Right forelimb (tissue), 1 donor: ENCODE measurements at places on chromosomes 13 and 19.
A peak's percentile ranks its signal among the peaks of the same experiment; 100 is the strongest.

DNA sequence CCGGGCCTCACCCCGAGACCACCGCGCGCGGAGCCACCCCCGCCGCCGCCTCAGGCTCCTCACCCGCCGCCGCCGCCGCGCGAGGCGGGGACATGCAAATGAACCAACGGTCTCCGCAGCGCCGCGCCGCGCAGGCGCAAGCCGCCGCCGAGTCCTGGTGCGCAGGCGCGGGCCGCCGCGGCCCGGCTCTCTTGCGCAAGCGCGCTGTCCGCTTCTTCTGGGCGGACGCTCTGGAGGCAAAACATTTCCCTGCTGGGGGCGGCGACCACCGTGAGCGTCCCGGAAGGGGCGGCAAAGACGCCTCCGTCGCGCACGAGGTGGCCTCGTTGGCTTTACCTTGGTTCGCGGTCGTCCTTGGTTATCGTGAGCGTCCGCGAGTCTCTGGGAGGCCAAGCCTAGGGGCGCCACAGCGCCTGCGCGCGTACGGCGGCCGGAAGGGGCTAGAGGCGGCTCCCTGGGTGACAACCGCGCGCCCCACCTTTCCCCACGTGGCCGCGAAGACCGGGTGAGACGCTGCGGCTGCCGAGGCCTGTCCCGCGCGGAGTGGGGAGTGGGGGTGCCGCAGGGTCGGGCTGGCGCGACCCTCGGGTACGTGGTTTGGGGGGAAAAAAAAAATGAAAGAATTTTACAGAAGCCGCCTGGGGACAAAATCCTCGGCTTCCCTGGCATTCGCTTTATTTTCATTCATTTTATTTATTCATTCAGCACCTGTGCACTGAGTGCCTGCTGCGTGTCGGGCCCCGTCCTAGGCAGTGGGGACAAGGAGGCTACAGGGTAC, at the start of the genes ARMC6 and SUGP2:
TSS of gene ARMC6 (plus strand) at position 178 of the 778 bp plus-strand sequence. CDS start 607 bp downstream, outside the sequence.
TSS of gene SUGP2 (minus strand) at position 92 of the 778 bp plus-strand sequence. CDS start 2,446 bp downstream, outside the sequence.
- peak; percentile 95 for DNase-seq

GRCh38 chr13:58946274-58946673, 1217.5 kb downstream of the DIAPH3 start:
- no peak for DNase-seq

DNA sequence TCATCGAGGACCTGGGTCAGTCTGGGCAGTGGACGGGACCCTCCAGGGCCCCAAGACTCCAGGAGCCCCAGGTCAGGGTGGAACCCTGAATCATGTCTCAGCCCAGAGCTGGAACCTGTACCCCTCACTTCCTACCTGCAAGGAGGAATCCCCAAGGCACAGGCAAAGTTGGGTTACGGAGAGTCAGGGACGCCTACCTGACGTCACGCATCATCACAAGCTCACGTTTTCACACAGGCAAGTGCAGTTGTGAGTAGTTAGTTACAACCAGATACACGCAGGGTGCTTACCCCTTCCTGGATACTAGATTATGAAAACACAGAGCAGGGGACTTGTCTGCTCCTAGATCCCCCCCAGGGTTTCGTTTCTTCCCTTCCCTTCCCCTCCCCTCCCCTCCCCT, 1.9 kb downstream of the RETN start:
- DNase-seq, result no peak

- DNase-seq, result no peak
These were observed 19.7 kb downstream of the ARHGEF18 start for GRCh38 chr19:7368456-7368855.

- no peak for DNase-seq
These were observed 996.0 kb downstream of the PCDH9 start for GRCh38 chr13:66234159-66234558.

DNA sequence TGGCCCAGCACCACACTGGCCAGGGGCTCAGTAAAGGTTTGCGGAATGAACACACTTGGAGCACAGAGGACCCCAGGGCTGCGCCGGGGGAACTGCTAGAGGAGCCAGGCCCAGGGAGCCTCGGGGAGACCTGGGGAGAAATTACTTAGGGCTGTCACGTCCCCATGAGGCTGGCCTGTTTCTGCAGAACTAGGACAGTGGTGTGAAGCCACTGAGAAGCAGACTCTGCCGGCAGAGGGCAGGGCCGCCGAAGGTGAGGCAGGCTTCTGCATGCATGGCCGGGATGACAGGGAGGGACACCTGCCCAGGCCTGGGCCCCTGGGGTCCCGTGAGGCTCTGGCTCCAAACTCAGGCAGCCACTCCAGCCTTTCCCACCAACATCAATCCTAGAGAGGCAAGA, 26.4 kb downstream of the ELAVL1 start:
- DNase-seq, result no peak

DNA sequence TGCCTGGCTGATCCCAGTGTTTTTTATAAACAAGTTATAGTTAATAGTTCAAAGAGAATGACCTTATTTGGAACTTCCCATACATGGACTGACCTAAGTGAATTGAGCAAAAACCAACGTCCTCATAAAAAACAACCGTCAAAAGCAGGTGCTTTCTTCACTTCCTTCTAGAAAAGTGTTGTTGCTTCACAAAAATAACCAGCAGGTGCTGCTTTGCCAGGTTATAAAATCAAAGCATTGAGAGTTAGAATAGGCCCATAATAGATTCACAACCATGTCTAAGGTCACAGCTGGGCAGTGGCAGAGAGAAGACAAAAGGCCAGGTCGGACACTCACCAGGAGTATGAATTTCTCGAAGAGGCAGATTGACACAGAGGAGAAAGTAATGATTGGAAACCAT, 9.5 kb downstream of the RUBCNL start:
- no peak for DNase-seq

- no peak for DNase-seq
These were observed 410.2 kb downstream of the TBC1D4 start for GRCh38 chr13:75071796-75072195.

GRCh38 chr19:37695144-37695899, 24.2 kb downstream of the ZNF607 start:
- DNase-seq, result no peak

GRCh38 chr13:45422731-45423292, 4.6 kb upstream of the SLC25A30 start:
- DNase-seq, result peak; percentile 46

- no peak for DNase-seq
These were observed 169.1 kb downstream of the KCTD12 start for GRCh38 chr13:76717092-76717491.

GRCh38 chr13:101799196-101799595, 346.7 kb downstream of the ITGBL1 start:
- DNase-seq, result no peak

GRCh38 chr13:82323101-82323500, 1559.2 kb downstream of the SLITRK1 start:
- DNase-seq, result no peak

- no peak for DNase-seq
These were observed 20.4 kb downstream of the POU2F2 start for GRCh38 chr19:42111811-42112210.
